ENCODE measurements at places on chromosomes 16 and 17. TPM values are rescaled to one million over a fixed set of nuclear protein-coding genes. Genes with fewer than 3 reads are reported as not detected.

The EME1 gene
- 4.1 TPM for polyA plus RNA-seq

The HOXB4 gene
- polyA plus RNA-seq = 1.2 TPM

The RHBDL3 gene
- not detected for polyA plus RNA-seq

The SUMO2 gene
- polyA plus RNA-seq = 472 TPM
